ENCODE measurements at places on chromosomes 11 and 22.
A peak's percentile ranks its signal among the peaks of the same experiment; 100 is the strongest.

DNA sequence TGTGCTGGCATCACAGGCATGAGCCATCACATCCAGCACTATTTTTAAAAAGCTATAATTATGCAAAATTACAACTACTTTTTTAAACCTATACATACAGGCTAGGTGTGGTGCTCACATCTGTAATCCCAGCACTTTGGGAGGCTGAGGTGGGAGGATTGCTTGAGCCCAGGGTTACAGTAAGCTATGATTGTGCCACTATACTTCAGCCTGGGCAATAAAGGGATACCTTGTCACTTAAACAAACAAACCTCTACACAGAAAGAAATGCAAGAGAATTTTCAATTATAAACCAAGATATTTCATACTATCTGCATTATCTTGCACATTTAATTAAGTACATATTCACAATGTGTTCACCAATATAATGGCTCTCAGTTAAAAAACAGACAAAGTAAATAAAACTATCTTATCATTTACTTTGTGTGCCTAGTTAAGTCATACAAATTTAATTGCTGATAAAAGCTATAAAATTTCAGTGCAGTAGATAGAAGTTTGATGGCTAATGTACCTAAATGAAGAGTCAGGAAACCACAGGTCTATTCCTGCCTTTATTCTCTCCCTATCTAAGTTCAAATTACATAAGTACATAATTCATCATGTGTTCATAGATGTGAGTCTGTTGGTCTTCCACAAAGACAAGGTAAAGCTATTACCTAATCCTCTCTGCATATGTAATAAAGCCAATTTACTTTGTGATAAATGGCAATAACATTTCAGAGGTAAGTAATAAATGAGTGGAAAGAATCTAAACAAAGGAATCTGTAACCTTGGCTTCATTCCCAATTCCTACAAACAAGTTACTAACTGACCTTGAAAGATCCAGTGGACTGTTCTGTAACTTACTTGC, 9.0 kb upstream of the RDX start:
- no peak for DNase-seq

GRCh38 chr11:86874304-86875056, 74.1 kb downstream of the PRSS23 start:
- DNase-seq: no peak

DNA sequence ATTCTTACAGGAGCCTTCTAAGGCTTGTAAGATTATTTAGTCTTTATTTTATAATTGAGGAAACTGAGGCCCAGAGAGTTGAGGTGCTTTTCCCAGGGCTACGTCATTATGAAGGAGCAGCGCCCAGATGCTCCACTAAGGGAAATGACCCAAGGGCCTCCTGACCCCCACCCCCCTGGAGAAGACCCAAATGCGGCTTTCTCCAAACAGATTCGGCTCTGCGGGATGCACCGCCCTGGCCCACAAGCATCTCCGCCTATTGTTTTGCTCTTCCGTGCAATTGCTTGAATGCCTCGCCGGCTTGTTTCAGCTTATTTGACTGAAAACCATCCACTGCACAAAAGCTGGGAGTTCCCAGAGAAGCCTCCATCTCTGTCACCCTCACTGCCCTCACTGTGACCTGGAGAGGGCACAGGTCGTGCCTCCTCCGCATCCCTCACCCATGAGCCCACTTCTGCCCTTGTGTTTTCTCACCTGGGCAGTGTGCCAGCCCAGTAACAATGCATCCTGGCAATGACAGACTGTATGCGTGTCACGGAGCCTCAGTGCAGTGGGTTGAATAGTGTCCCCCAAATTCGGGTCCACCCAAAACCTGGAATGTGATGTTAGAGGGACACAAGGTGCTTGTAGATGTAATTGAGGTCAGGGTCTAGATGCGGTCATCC, 790.2 kb downstream of the TBC1D22A start:
- no peak for DNase-seq

DNA sequence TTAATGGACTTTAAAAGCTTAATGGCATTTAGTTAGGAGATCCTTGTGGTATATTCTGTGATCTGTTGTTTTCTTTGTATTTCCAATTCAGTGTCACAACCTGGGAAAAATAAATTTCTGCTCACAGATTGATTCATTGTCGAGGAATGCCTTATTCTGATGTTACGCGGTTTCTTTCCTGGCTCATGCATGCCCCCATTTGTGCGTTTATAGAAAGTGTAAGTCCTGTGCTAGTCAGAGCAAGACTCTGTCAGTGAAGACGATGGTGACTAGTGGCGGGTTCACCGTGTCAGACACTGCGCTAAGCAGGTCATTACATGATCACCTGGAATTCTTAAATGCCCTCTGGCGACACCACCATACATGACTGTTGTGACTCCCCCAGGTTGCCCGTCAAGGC, 169.4 kb downstream of the TBC1D22A start:
- DNase-seq: no peak

DNA sequence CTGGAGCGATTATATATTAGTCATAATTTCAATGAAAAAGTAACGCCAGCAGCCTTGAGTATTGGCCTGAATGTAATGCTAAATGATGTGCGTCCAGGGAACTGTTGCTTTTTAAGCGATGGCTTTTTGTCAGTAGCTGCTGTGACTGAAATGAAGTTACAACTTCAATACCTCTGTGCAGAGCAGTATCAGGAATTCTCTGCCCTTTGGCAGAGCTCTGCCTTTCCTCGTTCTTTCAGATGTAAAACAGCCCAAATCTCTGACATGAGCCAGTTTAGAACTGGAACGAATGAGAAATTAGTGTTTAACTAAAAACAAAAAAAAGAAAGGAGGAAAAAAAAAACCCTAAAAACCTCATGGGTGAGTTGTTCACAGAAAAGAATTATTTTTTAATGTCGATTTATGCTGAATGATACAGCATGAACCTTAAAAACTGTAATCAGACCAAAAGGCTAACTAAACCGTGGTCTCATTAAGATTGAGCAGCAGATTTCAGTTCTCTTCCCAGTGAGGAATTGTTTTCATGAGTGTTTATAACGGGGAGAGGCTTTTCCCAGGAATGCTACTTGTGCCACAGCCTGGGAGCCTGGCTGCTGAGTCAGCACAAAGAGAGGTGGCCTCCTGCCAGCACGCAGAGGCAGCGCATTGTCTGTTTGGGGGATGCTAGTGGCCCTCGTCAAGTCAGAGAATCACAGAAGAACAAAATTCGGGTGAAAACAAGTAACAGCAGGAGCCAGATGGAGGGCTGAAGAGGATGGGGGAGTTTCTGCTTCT, 146.2 kb upstream of the RASSF10 start:
- DNase-seq: peak; percentile 61

DNA sequence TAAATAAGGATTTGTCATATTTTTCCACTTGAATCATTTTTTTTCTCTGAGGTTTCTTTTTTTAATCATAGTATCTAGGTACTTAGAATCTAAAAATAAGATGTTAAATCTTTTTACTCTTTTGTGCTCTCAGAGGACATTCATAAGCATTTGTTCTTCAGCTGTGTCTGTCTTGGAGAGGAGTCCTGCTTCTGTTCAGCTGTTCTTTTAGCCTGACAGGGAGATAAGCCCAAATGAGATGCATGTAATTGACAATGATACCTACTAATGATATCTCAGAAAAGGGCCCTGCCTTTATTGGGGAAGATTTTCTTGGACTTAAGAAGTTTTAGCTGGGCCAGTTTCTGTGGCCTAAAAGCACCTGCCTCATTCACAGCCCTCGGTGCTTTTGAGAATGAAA, 156.9 kb downstream of the NCAM1 start:
- no peak for DNase-seq

DNA sequence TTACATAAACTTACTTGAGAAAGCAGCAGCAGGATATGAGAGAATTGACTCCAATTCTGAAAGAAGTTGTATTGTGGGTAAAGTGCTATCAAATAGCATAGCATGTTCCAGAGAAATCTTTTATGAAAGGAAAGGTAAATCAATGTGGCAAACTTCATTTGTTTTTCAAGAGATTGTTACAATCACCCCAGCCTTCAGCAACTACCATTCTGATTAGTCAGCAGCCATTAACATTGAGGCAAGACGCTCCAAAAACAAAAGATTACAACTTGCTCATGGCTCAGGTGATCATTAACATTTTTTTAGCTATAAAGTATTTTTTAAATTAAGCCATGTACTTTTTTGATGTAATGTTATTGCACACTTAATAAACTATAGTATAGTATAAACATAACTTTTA, 357.2 kb downstream of the TMEM135 start:
- DNase-seq: no peak

Measured in muscle of back (tissue), 13 donors.